ENCODE measurements at places on chromosomes 7 and 10. TPM values are rescaled to one million over a fixed set of nuclear protein-coding genes. Genes with fewer than 3 reads are reported as not detected.

GRCh38 chr10:124168991-124169802 lies 75.8 kb upstream of the CHST15 start:
- DNase-seq, result no peak

GRCh38 chr10:13091801-13092200 lies 8.2 kb upstream of the OPTN start:
- DNase-seq, result no peak

DNA sequence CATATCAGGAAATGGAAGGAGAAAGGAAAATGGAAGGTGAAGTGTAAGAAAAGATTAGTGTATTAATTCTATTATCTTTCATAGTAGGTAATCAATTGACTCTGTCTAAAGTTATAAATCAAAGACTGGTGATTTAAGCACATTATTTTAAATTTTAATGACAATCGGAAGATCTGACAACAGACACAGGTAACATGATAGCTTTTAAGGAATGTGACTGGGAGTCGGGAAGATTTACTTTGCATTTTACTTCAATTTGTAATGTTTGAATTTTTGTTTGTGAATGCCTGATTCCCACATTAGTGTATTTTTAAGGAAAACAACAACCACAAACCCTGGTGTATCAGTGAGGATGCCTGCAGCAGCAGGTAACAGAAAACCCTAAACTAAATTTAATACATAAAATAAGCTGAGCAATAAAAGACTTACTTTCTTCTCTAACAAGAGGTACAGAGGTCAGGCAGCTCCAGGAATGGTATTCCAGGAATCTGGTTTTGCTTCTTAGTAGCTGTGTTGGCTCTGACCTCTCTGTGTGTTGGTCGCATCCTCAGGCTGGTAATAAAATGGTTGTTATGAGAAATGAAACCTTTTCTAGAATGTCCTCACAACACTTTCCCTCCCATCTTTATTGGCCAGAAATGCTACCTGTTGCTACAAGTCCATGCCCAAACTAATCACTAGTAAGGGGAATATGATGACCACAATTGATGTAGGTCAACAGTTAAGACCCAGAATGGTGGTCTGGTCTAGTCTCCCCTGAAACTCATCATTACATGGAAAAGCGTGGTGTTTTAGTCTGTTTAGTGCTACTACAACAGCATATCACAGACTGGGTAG lies 12.2 kb downstream of the DNAJB9 start:
- DNase-seq, result no peak

GRCh38 chr7:70434376-70434775 lies 697.6 kb upstream of the GALNT17 start:
- DNase-seq, result no peak

- no peak for DNase-seq
These were observed 398.1 kb downstream of the CDC14C start for GRCh38 chr7:49322476-49322875.

GRCh38 chr7:134574322-134574721 lies 25.4 kb downstream of the AKR1B15 start:
- no peak for DNase-seq

GRCh38 chr7:70016044-70016770 lies 417.9 kb downstream of the AUTS2 start:
- DNase-seq, result no peak

- DNase-seq, result no peak
These were observed 158.9 kb downstream of the RTKN2 start for GRCh38 chr10:62109587-62110293.

- DNase-seq, result no peak
These were observed 11.4 kb downstream of the MTURN start for GRCh38 chr7:30146127-30146612.

DNA sequence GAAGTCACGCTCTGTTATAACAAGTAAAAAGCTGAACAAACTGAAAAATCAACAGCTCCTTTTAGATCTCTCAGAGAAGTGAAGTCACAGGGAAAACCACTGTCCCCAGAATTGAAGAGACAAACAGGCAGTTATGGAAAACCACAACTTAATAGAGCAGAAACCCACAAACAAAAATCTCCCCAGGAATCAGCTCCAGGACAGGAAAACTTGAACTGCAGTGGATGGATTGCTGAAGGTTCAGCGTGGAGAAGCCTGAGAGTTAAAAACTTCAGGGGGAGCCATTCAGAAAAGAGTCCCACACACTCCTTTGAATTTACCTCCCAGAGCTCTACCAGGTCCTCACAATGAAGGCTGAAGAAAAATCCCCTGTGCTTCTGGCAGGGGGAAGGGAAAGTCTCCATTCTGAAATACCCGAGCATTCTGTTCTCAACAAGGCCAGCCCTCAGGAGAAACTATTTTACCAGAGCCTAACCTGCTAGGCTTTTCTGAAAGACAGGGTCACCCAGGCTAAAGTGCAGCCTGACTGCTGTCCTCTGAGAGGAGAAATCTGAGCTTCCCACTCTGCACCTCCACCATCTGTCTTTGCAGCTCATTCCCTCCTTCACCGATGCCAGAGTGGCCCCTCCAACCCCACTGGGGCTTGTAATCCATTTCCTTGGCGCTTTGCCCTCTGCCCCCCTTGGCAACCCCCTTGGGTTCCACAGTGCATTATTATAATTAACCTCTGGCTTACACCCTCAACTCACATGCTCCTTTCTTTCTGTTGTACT lies 65.0 kb upstream of the CCNY start:
- DNase-seq, result peak; percentile 49

DNA sequence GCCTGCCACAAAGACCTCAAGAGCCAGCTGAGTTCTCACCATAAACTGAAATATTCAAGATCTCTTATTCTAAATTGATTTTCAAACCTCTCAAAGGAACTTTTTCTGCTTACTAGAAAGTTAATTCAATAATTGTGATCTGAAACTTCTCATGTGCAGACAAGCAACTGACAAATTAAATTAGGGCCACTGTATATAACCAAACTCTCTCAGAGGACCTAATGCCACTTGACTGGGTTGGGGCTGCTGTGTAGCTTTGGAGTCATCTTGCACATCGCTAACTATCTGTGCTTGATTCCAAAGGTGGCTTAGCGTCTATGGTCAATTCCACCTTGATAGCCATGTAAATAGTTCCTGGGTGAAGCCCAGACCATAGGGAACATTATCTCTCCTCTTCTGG lies 345.2 kb downstream of the GPR37 start:
- DNase-seq, result no peak

GRCh38 chr7:99451936-99452335 lies 13.2 kb downstream of the CPSF4 start:
- no peak for DNase-seq

GRCh38 chr10:112512294-112512693 lies 65.3 kb downstream of the VTI1A start:
- DNase-seq, result no peak

GRCh38 chr7:130275826-130276297 lies 9.2 kb downstream of the CPA2 start:
- no peak for DNase-seq

DNA sequence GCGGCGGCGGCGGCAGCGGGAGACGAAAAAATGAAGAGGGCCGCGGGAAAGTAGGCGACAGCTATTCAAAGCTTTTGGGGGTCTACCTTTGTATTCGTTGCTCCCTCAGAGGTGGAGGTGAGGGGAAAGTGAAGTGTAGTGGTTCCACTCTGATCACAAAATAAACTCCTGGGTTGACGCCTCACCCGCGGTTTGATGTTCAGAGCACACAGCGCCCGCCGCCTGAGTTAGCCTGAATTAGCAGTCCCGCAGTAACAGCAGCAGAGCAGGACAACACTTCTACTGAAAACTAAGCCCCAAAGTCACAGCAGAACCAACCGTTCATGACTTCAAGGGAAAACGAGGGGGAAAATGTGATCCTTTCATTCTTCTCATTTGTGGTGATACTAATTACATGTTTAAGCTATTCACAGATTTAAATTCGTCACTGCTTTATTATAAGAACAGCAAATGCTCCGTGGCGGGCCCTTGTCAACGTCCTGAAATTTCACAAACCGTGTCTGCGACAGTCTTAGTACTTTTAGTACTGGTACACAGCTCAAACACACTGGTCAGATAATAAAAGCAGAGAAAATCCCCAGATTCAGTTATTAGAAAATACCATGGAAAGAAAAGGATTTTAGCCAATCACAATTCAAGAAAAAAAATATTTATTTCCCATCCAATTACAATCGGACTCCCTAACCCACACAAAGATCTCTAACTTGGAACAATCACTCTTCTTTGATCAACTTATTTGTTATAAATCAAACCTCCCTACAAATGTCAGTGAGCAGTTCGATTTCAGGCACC lies 563 bp upstream of the JMJD1C start:
- DNase-seq, result peak; percentile 75

DNA sequence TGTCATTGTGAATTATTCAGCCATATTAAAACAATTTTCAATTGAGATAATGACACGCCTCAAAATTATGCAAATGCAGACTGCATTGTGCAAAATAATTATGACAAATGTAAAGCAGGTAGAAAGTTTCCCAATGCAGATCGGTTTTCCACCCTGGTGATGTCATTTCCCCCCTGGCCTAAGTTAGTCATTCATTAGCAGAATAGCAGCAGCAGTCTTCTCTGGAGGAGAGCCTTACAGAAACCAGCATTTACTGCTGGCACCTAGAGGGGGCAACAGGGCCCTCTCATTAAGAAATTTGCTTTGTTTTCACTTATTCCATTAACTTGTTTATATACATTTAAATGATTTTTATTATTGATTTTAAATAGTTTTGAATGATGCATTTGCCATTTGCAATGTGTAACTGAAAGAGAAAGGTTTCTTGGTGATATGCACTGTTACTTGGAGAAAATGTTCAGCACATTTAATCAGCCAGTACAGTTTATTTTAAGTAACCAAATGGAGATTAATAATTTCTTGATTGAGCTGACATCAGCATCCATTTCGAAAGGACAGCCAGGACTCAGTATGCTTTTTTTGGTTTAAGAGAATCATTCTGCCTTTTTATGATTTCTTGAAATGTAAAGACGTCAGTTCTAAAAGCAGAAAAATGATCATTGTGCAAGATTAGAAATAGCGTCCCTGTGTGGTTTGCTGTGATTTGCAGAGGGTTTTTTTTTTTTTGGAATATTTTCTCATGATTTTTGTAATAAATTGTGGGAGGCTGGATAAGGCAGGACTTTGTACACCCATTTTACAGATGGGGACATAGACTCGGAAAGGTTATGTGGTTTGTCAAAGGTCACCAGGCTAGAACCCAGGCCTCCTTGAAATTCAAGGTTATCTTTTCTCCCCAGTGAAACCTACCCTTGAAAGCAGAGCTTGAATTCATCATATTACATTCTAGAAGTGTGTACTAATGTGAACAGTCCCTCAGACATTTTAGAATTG lies 3.5 kb downstream of the ARID5B start:
- DNase-seq, result peak; percentile 72

DNA sequence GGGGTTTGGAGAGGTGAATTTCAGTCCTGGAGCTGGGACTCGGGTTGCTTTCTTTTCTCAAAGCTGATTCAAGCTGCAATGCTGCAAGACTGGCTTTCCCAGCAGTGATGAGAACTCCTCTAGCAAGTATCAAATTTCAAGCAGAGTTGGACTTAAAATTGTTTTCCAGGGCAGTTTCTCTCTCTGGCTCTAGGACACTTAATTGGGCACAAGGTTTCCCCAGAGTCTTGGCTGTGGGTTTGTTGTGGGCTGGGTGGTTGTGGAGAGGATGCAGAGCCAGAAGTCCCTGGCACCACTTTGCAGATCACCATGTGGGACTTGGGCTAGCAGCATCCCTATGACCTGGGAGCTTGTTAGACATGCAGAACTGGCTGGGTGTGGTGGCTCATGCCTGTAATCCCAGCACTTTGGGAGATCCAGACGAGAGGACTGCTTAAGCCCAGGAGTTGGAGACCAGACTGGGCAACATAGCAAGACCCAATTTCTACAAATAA lies 16.8 kb downstream of the AKR1B15 start:
- no peak for DNase-seq

DNA sequence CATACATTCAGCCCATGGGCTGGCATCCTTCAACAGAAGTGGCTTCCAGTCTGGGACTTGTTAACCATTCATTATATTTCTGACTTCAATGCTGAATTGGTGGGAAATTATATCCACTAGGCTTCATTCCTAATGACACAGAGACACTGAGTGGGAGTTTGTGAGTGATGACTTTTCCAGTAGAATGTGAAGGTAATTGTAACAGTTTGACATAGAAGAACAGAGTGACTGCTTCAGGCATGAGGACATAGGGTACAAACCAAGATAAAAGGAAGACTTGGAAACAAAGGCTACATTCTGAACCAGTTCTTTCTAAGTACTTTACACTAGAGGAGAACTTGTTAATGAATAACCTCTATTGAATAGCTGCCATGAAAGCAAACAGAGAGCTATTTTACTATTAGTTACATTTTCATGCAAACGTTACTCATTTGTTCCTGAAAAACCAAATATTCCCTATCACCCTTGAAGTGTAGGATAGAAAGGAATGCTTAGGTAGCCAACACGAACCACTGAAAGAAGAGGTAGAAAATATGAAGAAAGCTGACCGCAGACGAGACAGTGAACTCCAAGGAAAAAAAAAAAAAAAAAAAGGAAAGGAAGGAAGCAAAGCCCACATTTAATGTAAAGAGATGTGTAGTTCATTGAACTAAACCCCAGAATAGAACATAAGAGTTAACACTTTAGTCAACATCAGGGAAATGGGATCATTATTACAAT lies 237.0 kb upstream of the SEMA3C start:
- DNase-seq, result peak; percentile 93

- no peak for DNase-seq
These were observed 5.1 kb upstream of the SP8 start for GRCh38 chr7:20791538-20792434.

DNA sequence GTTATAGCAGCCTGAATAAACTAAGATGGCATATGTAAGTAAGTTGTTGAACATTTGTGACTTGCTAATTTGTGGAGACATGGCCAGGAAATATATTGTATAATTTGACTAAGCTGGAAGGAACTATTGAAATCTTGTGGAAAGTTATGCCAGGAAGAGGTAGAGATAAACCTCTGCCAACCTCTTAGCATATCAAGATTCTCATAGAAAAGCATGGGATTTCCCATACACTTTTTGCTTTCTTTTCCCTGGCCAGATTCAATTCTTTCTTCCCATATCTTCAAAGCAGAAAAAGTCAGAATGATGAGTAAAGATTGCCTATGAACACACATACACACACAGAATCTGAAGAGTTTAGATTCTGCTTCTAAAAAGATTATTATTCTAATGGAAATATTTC lies 216.2 kb downstream of the SEMA3D start:
- no peak for DNase-seq

DNA sequence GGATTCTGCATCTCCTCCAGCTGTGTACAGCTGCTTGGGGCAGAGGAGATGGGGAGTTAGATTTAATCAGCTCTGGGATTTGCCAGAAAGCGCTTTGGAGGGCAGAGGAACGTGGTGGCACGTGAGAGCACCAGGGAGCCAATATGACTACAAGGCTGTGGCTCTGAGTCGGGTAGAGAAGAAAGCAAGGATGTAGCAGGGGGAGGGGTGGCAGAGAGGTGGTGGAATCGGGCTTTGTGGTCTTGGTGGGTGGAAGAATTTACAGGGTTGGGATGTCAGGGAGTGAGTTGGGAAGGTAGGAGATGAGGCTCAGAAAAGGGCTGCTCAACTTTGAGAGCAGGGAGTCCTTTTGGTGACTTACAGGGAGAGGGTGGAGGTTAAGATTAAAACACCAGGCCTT lies 113.6 kb downstream of the CCNY start:
- no peak for DNase-seq

The LRRD1 gene
- not detected for total RNA-seq

The SCIN gene
- total RNA-seq, result 18.8 TPM

The CALHM3 gene
- total RNA-seq, result not detected

The FANK1 gene
- 6.8 TPM for total RNA-seq

The CTAGE6 gene
- not detected for total RNA-seq

The ZNF425 gene
- 2.9 TPM for total RNA-seq

The BBIP1 gene
- 32.9 TPM for total RNA-seq

The CPEB3 gene
- 0.09 TPM for total RNA-seq

The PLCE1 gene
- 0.70 TPM for total RNA-seq

The MORN4 gene
- 8.2 TPM for total RNA-seq

The HTR7 gene
- total RNA-seq, result not detected

The CACNA2D1 gene
- 5.8 TPM for total RNA-seq

The PNLIP gene
- not detected for total RNA-seq

The CHRM2 gene
- not detected for total RNA-seq

All from Caki2 (cell line).